ENCODE measurements at places on chromosomes 7 and 10.

- DNase-seq, result no peak
Measured at GRCh38 chr7:3537210-3537875, 236.3 kb downstream of the SDK1 start.

GRCh38 chr10:54009672-54010071, 791.4 kb downstream of the PCDH15 start:
- DNase-seq, result no peak

- DNase-seq, result no peak
Measured at GRCh38 chr10:6108072-6108471, 19.2 kb downstream of the RBM17 start.

DNA sequence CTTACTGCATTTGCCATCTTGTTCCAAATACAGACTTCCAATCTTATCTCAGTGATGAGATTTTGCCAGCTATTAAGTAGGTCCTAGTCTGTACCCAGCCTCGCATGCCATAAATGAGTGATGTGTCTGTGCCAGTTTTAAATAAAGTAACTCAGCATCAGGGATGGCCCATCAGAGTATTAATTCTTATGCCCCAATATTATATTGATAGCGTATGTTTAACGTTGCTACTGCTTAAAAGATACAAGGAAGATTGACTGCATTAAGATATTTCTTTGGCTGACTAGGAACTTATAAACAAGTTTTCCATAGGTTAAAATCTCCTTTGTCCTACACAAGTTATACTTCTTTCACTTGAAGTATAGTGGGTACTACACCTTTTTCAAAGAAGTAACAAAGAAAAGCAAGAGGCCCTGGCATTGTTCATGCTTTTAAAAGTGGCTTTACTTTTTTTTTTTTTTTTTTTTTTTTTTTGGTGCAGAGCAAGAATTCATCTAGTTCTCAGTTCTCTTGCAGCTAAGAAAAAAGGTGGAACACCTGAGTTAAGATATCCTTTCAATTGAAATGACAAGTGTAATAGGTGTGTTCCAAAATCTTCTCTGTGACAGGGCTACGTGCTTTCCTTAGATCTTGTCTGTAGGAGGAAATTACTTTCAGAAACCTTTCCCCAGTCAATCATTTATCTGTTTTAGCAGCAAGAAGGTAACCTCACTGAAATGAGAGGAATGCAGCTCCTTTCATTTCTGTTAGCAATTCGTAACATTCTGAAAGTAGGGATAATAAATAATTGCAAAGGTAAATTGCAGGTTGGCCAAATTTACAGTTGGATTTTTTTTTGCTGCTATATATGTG, 245.0 kb downstream of the CELF2 start:
- DNase-seq, result no peak

DNA sequence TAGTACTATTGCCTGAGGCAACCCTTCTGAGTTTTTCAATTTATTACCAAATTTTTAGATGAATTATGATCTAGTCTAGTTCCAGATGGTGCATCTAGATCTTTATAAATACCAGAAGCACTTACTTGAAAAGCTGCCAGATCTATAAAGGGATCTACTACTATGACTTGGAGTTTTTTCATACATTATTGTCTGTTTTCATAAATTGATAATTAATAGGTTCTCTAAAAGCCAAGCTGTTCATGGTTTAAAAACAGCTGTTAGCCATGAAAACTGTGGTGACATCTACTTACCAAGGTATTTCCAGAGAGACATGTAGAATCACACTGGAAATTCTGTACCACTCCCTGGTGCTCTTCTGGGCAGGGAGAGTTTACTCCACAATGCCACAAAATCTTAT, 786.5 kb upstream of the C7orf33 start:
- no peak for DNase-seq
